ENCODE measurements at places on chromosomes 16 and 17.

DNA sequence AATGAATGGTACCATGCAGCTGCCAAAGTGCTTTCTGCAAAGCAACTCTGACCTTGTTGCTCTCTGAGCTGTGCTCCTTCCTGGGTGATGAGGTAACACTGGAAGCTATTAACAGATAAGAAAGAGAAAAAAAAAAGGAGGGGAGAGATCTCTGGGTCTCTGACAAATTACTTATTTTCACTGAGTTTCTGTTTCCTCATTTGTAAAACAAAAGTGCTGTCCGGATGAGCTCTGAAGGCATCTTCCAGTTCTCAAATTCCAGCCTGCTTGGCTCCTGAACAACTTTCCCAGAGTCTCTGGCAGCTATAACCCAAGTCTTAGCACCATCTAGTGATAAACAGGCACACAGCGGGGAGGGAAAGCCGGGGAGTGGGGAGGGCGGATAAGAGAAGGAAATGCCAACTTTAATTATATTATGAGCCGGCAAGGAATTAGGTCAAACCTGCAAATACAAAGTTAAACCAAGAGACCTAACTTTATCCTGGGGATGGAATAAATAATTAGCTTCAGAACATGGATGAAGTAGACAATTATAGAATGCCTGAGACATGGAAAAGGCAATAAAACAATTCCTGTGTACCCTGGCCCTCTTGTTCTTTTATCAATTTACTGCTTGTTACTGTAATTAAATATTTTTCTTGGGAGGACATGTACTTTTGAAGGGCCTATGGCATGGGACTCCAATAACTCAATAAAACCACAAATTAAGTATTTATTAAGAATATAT lies 61.3 kb upstream of the KIFC3 start:
- DNase-seq, result no peak

DNA sequence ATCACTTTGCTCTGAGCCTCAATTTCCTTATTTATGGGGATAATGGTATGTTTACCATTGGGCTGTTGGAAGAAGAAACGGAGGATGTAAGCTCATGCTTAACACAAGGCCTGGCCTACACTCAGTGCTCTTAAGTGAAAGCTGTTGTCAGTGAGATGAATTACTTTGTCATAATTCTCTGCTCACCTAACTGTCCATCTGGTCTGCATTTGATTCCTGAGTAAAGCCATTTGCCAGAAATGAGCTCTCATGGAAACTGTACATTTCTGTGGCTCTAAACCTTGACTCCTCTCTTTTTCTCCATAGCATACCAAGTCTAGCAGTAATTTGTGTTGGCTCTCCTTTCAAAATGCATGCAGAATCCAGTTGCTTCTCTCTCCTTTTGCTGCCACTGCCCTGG lies 445.7 kb downstream of the UTP18 start:
- no peak for DNase-seq

DNA sequence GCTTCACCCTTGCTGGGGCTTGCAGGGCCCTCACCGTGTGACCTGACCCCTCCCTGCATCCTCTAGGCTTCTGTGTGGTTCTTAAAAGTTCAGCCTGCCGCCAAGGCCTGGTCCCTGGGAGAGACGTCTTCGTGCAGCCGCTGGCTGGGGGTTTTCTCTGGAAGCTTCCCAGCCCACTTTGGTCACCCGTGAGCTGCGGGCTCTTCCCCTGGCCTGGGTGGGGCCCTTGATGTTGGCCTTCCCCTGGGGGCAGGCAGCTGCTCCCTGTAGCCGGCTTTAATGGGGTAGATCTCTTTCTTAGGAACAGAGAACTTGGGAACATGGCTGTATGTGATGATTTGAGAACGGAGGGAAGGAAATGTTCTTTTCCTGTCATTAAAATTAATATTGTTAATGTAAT lies 32.7 kb downstream of the ZNF750 start:
- DNase-seq, result no peak

GRCh38 chr17:80431246-80432195 lies 16.6 kb downstream of the ENDOV start:
- DNase-seq, result no peak

DNA sequence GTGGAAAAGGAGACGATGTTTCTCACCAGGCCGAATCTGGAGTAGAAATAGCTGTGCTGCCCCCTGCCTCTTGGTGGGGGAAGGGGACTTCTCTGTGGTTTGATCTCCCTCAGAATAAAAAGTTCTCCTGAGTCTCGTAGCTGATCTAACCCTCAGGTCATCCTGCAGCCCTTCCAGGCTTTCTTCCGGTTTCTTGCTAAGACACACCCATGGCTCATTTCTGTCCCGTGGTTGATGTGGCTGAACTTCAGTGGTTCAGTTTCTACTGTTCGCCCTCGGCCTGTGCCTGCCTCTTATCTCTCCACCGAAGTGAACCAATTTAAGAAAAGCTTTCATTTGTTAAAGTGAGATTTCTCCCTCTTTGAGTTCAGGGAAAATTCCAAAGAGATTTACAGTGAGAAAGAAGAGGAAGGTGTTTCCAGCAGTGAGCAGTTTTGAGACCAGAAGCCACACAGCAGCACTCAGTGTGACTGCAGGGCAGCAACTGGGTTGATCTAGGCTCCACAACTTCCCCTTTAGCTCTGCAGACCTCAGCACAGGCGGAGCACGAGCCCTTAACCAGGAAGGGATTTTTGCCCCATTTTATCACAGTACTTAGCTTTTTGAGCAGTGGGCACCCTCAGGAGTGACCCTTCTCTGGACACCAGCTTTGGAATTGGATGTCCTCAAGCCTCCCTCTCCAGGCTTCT lies 34.9 kb upstream of the CACNG5 start:
- no peak for DNase-seq

- no peak for DNase-seq
Observed at GRCh38 chr17:27216836-27217235, 77.1 kb upstream of the WSB1 start.

GRCh38 chr16:19657831-19658230 lies 60.2 kb downstream of the KNOP1 start:
- no peak for DNase-seq

- DNase-seq, result no peak
Observed at GRCh38 chr17:28041844-28042656, 427 bp upstream of the NLK start.

- no peak for DNase-seq
Observed at GRCh38 chr17:60231234-60231633, 81.5 kb downstream of the CA4 start.

- no peak for DNase-seq
Observed at GRCh38 chr16:54366943-54367342, 80.4 kb upstream of the IRX3 start.

GRCh38 chr17:78974635-78975591 lies 4.8 kb downstream of the LGALS3BP start:
- no peak for DNase-seq

DNA sequence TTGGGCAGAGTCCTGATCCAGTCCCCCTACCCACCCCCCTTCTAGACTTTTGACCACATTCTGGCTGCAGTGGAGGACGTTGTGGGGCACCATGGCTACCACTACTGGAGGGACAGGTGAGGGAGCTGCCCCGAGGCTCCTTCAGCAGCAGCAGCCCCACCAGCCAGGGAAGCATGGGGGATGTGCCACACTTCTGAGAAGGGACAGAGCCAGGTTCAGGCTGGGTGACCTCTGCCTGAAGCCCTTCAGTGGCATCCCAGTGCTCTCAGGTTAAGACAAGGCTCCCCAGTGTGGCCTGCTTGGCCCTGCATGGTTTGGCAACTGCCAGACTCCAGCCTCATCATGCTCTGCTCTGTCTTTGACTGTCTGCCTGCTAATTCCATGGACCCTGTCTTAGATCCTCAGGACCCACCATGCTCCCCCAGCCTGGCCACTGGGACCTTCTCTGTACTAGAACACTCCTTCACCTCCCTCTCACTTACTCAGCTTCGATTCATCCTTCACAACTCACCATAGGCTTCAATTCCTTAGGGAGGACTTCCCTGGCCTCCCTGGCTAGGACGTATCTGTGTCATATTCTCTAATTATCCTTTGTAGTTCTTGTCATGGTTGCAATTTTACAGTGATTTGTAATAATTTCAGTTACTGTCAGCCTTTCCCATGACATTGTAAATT lies 8.8 kb downstream of the SLC9A5 start:
- DNase-seq, result no peak

- DNase-seq, result no peak
Observed at GRCh38 chr17:22510504-22510903, 818.2 kb downstream of the KCNJ18 start.

- DNase-seq, result no peak
Observed at GRCh38 chr17:39054111-39054645, 87.0 kb upstream of the FBXO47 start.

DNA sequence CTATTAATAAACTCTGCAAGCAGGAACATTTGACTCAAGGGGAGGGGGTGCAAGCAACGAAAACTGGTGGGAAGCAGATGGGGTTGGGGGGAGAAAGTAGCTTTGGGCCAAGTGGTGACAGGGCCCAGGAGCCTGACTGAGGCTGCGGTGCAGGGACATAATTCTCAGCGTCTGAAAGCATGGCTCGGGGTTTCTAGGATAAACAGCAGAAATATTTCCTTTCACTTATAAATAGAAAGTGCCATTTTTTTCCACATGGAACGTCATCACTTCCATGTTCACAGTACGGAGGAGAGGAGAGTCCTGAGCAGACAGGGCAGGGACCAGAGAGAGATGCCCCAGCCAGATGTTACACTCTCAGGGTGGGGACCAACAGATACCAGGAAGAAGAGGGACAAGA lies 197.1 kb downstream of the ZFHX3 start:
- no peak for DNase-seq

DNA sequence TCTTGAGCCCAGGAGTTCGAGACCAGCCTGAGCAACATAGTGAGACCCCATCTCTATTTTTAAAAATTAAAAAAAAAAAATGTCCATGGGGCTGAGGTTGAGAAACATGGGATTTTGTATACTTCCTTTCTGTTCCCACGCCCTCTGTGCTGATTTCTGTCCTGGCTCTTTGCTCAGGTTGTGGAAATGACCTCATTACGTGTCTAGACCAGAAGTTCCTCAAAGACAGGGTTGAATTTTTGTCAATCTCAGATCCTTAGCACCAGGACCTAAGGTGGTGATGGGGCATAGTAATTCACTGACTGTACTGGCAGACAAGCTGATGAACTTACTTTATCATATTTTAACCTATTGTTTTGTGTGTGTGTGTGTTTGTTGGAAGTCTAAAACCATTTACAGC lies 11.2 kb upstream of the HNF1B start:
- no peak for DNase-seq

DNA sequence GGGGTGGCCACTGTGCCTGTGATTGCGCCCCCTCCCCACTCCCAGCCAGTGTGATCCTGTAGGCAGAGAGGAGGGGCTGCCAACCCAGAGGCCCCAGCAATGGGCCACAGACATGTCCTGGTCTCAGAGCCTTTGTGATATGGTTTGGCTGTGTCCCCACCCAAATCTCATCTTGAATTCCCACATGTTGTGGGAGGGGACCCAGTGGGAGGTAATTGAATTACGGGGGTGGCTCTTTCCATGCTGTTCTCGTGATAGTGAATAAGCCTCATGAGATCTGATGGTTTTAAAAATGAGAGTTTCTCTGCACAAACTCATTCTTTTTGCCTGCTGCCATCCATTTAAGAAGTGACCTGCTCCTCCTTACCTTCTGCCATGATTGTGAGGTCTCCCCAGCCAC lies 56.8 kb upstream of the ZNF469 start:
- no peak for DNase-seq

DNA sequence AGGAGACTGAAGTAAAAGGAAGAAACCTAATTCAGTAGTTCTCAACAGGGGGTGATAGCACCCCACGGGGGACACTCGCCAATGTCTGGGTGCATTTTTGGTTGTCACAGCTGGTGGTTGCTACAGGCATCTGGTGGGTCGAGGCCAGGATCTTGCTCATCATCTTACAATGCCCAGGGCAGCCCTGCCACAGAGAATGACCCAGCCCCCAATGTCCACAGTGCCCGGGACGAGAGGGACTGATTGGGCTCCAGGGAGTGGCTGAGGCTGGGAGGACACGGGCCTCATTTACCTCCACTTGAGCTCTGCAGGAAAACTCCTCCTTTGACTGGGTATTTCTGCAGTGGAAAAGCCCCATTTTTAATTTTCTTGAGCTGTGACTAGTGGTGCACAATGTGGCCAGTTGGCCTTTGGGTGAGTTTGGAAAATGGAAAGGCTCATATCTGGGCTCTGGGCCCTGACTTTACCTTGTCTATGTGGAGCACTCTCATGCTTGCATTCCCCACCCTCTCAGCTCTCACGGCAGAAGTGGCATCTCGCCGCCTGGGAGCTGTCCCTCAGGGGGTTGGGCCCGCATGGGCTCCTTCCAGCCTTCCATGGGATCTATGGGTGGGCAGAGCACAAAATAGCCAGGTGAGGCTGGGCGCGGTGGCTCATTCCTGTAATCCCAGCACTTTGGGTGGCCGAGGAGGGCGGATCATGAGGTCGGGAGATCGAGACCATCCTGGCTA lies 37.7 kb upstream of the IRF8 start:
- no peak for DNase-seq

GRCh38 chr17:77719806-77720205 lies 238.7 kb upstream of the TNRC6C start:
- DNase-seq, result no peak

DNA sequence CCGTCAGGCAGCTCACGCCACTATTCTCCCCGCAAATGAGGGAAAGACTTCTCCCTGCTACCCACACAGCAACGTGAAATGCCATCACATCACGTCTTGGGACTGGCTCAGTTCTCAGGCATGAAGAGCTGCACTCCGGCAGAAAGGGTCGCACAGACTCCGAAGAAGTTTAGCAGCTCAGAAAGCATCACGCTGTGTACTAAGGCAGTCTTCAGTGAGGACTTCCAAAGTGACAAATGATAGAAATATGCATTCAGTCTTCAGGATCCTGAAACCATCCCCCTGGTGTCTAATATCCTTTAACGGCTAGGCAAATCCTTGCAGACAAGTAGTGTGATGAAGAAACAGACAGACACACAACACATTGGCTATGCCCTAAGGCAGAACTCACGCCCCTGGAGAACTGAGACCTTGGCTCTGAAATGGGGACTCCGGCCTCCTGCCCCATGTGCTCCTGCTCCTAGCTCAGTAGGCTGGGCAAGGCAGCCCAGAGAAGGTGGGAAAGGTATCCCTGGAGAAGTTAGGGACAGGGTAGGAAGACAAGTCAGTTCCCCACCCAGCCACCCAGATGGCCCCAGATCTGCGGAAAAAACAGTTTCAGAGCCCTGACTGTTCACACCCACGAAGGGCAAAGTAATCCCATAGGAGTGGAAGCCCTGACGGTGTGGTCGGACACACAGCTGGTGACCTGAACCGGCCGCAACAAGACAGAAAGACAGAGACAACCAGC lies 1.6 kb downstream of the XYLT1 start:
- no peak for DNase-seq

GRCh38 chr16:15704545-15704987 lies 54.5 kb downstream of the NDE1 start:
- peak; percentile 77 for DNase-seq
